Endodermal cell (in vitro differentiated cells): ENCODE measurements at places on chromosomes 6 and 20. TPM values are rescaled to one million over a fixed set of nuclear protein-coding genes. Genes with fewer than 3 reads are reported as not detected.
A peak's percentile ranks its signal among the peaks of the same experiment; 100 is the strongest.

DNA sequence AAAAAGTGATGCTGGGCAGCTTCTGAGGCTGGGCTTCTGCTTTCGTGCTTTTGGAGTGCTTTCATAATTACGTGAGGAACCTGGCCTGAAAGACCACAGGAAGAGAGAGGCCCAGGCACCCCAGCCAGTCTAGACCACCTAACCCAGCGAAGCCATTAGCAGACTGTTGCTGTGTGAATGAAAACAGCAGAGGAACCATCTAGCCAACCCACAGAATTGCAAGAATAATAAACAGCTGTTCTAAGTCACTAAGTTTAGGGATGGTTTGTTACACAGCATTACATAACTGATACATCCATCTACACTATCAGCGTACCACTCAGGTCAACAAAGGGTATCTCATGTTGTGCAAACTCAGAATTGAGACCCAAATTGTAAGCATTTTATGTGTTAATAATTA, 34.5 kb downstream of the FGD2 start:
- no peak for DNase-seq

- no peak for DNase-seq
Observed at GRCh38 chr20:48638546-48638945, 189.3 kb downstream of the PREX1 start.

GRCh38 chr20:2761885-2762284, 38.5 kb downstream of the CPXM1 start:
- DNase-seq, result no peak

GRCh38 chr6:137761487-137761886, 105.6 kb upstream of the TNFAIP3 start:
- no peak for DNase-seq

- DNase-seq, result peak; percentile 32
Observed at GRCh38 chr6:167469101-167469500, 144.2 kb downstream of the TTLL2 start.

GRCh38 chr6:168012431-168013249, 15.2 kb downstream of the KIF25 start:
- DNase-seq, result no peak

GRCh38 chr20:49483018-49483695, 689 bp upstream of the KCNB1 start:
- DNase-seq, result peak; percentile 78

GRCh38 chr20:33299111-33299603, 16.1 kb downstream of the BPIFB1 start:
- peak; percentile 97 for DNase-seq

DNA sequence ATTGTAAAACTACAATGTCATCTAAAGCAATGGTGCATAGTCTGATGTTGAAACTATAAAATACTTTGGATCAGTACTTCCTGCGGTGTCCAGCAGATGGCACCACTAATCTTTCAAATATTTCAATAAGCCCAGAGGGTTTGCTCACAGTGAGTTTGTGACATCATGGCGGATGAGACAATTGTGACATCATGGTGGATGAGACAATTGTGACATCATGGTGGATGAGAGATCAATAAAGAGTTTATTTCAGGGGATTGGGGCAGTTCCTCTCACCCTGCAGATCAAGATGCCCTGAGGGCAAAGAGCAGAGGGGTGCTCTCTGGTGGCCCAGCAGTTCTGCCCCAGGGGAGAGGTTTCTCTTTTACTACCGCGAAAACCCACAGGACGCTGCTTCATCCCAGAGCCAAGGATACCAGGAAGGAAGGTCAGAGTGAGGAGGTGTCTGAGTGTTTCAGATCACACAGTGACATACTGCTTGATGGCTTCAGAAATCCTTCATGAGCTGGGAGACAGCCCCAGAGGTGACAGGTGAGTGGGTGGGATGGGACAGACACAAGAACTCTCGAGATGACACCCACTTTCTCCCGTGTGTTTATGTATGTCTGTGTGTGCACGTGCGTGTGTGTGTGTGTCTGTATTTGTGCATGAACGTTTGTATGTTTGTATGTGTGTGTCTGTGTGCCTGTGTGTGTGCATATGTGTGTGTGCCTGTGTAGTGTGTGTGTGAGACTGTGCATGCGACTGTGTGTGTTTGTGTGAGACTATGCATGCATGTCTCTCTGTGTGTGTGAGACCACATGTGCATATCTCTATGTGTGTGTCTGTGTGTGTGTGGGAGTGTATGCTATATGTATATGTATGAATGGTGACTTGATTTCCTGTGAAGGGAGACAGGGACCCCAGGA, 7.3 kb upstream of the ULBP2 start:
- peak; percentile 78 for DNase-seq

- DNase-seq, result peak; percentile 25
Observed at GRCh38 chr20:57785720-57786119, 75.9 kb upstream of the PMEPA1 start.

TPD52L1 gene
- 23.1 and 24.9 TPM in 2 replicates for total RNA-seq

NKAPL gene
- total RNA-seq, result not detected in 3 replicates

GMDS gene
- 23.7 to 29.5 TPM (median 25.5 TPM) in 3 replicates for total RNA-seq

CPXM1 gene
- 85.9 to 106 TPM (median 105 TPM) in 3 replicates for total RNA-seq

TRIM15 gene
- total RNA-seq, result not detected in 3 replicates

FKBP1C gene
- total RNA-seq, result 0.55 and 0.88 TPM in 2 replicates

RFX6 gene
- total RNA-seq, result 0.66 to 1.2 TPM (median 1.2 TPM) in 3 replicates

C6orf15 gene
- total RNA-seq, result not detected in 3 replicates

GUCA1A gene
- total RNA-seq, result 3.9 to 12.3 TPM (median 4.1 TPM) in 3 replicates

NOTCH4 gene
- 0.94 to 2.5 TPM (median 2.0 TPM) in 3 replicates for total RNA-seq
